Activated T-cell treated with anti-CD3 and anti-CD28 coated beads, Interleukin-2, amount 50 U/mL, for 24 hours (primary cell): ENCODE measurements at places on chromosomes 3 and 15.
A peak's percentile ranks its signal among the peaks of the same experiment; 100 is the strongest.

DNA sequence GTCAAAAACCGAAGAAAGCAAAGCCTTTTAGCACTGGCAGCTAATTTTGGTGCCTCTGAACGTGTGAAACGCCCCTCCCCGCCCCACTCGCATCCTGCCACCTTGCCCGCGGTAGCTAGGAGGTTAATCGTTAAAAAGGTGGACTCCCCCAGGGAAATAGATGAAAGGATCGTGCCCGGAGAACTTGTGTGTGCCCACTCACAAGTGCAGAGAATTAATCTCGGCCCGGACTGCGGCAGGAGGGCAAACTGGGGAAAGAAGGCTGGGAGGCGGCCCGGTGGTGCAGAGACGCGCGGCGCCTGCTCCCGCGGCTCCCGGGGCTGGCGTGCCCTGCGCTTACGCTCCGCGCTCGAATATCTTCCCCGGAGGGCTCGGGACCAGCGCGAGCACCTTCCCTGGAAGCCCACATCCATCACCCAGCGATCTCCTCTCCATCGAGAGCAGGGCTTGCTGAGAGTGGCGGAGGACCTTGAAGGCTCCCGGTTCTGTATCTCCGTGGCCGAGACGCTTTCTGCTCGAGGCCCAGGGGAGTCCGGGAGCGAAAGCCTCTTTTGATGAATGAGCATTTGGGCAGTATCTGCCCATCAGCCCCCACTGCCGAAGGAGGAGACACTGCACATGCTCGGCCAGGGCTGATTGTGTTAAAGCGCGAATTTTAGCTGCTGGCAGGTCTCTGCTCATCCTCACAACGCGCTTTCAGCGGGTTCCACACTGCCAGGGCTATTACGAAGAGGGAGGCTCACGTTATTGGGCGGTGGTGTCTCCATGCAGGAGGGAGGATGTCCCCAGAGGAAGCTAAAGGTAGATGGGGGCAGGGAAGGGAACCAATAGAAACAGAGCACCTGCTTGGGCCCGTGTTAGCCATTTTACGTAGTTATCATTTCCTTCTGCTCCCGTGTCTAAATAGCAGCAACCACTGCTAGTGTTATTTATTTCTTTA, 1.3 kb upstream of the SPTSSB start:
- DNase-seq: peak; percentile 56

DNA sequence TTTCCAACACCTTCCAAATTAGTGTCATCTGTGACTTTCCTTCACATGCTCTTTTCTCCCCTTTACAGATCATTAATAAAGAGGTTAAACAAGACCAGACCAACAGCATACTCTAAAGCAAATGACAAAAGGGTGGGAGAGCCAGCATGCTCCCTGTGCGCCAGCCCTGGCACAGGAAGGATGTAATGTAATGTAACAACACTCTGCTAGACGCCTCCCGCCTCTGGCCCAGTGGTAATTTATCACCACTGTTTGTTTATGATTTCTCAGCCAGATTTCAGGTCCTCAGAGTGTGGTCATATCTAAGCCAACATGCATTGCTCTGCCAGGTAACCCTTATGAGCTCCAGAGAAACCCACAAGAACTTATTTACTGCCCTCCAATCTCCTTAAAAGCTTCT, 189.5 kb upstream of the WNT5A start:
- DNase-seq: no peak

- DNase-seq: no peak
Observed at GRCh38 chr15:90893175-90894090, 9.1 kb downstream of the FES start.

DNA sequence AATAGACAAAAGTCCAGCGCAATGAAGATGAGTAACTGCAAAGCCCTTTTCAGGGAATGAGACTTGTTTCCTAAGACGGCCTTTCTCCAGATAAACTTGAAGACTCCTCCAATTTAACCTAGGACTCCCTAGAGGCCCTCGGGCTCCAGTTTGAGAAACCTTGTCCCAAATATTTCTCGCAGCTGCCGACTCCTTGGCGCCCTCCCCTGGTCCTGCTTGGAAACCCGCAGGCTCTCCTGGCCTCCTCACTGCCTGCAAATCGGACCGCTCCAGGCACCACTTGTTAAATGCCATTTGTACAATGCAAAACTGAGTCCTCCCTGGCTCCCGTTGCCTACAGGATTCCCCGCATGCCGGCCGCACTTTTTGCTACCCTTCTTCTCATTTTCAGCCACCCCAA, 36.8 kb downstream of the MUC4 start:
- DNase-seq: no peak

DNA sequence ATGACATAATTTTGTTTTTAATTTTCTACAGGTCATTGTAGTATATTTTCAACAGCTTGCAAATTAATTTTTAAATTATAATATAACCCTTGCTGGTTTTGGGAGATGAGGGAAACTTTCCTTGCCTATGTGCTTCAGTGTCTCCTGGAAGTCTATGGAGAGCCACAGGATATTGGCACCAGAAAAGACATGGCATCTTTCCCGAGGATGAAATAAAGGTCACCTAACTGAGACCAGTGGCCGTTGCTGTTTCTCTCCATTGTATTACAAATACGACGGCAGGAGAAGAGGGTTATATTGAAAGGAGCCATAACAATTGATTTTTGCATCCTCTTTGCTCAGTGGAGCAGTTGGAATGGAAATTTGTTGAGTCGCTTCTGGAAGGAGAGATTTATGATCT, 19.9 kb upstream of the AQP9 start:
- no peak for DNase-seq
